ENCODE measurements at places on chromosomes 12 and 14.

- no peak for DNase-seq
These were observed 114.3 kb downstream of the NPAS3 start for GRCh38 chr14:33052943-33053342.

GRCh38 chr12:13179211-13180074 is 17.1 kb upstream of the EMP1 start:
- DNase-seq: peak; percentile 47

DNA sequence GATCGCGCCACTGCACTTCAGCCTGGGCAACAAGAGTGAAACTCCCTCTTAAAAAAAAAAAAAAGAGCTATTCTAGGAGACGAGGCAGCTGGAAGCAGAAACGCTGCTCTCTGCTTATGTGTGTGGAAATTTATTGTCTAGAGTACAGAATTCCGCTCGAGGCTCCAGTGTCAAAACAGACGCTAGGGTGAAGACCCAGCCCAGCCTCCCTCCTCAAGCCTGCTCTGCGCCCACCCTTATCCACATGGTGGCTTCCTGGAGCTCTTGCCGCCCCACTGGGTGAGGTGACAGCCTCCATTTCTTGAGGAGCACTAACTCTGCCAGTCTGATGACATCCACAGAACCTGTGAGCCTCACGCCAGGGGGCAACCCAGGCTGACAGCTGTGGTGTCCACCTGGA is 49.5 kb upstream of the DLK1 start:
- no peak for DNase-seq

DNA sequence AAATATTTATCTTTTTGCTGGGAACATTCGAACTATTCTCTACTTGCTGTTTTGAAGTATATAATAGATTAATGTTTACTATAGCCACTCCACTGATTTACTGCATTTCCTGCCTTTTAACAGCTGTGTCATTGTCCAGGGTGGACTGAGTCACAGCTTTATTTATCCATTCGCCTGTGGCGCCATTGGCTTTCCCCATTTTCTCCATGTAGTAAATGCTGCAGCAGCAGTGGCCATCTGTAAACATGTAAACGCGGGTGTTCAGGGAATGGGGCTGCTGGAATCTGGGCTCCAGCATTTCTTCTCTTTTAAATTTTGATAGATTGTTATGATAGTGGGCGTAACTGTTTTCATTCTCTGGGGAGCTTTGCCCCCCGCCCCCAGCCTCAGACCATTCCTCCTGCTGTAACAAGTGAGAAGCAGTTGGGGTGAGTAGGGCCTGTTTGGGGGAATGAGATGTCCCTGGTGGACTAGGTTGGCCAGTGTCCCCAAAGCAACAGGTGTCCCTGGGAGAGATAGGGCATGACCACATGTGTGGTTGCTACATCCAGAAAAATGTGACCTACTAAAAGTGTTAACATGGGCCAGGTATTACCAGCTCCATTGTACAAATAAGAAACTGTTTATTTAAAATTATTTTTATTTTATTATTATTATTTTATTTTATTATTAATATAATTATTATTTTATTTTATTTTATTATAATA is 32.9 kb downstream of the RIN3 start:
- DNase-seq: no peak

DNA sequence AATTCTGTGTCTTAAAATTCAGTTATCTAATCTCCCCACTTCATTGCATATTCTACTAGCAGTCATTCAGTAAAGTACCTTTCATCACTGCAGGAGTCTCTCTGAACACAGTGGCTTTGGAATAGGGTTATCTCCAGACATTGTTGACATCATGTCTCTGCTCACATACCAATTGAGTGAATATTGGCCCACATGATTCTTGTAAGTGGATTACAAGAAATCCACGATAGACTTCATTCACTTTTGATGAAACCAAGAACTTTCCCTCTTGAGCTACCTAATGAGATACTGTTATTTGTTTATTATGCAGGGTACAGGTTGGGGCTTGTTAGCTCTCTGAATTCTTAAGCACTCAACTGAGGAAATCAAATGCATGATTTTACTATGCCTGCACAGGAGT is 284.9 kb downstream of the RAD51B start:
- DNase-seq: no peak

DNA sequence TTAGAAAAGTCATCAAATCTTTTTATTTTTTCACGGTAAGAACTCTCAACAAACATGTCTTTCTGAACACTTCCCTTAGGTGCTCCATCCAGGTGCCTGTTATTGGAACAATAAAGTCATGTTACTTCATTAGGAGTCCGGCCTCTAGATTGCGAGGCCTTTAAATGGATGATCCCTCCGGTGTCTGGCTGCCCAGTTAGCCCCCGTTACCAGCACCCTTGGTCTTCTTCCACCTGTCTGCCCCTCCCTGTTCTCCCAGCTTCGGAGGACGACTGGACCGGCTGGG is 593 bp upstream of the PA2G4 start:
- DNase-seq: no peak

- no peak for DNase-seq
These were observed 85.4 kb downstream of the KCNMB4 start for GRCh38 chr12:70451528-70451927.

DNA sequence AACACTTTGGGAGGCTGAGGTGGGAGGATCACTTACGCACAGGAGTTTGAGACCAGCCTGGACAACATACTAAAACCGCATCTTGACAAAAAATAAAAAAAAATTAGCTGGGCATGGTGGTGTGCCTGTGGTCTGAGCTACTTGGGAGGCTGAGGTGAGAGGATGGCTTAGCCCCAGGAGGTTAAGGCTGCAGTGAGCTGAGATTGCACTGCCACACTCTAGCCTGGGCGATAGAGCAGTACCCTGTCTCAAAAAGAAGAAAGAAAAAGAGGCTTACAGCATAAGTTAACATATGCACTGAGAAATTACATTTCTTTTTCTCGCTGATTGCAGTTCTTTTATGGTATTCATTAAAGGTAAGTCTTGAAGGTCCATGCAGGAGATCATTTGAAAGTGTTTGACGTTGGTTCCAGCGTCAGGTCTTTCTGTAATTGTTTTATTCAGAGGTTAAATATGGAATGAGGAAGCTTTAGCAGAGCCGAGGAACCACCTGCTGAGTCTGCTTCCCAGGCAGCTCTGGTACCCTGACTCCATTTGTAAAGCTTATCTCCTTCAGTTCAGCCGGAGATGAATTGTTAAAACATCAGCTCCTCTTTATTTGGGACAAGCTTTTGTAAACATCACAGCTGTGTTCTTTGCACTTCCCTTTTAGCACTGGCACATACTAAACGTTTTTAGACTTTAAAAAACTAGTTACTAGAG is 18.5 kb downstream of the SFSWAP start:
- no peak for DNase-seq

DNA sequence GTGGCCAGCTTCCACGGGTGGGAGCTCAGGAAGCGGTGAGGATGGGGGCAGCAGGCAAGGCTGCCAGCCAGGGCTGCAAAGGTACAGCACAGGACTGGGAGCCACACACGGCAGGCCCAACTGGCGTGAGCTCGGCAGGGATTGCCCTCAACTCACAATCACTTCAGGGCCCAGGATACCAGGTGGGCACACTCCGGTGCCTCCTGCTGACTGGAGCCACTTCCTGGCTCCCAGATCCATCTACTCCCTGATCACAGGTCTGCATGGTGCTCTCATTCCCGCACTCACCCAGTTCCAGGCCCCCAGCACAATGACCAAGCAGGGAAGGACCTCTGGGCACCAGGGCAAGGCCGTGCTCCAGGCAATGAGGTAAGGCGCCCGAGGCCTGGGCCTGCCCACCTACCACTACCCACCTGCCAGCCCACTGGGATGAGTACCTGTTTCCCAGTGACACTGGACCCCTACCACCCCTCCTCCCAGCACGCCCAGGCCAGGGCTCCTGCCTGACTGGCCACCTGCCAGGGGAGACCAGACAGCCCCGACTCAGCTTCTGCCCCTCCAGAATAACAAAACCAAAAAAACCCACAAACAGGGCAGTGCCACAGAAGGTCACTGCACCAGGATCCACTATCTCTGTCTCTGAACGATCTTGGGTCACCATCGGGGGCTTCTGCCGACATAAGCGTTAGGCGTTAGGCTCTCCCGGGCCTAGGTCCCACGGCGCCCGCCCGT is 1.8 kb downstream of the JAG2 start:
- DNase-seq: no peak
